ENCODE measurements at places on chromosomes 16 and 17.

DNA sequence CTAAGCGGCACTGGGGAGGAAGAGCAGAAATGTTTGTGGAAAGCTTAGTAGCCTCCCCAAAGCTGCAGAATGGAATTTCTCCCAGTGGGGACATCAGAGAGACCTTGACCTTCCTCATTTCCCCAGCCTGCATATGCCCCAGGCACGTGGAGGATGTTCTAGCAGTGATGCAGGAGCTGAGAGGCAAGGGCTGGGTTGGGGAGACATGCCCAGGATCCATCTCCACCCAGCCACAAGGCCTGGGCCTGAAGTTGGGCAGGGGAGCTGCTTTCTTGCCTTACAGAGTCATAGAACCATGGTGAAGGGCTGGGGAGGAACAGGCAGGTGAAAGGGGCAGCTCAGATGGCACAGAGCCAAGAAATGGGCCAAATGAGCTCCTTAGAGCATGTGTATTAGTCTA, 104.0 kb downstream of the TMEM132E start:
- DNase-seq = no peak

- no peak for DNase-seq
Observed at GRCh38 chr16:84985079-84986065, 26.0 kb downstream of the ZDHHC7 start.

DNA sequence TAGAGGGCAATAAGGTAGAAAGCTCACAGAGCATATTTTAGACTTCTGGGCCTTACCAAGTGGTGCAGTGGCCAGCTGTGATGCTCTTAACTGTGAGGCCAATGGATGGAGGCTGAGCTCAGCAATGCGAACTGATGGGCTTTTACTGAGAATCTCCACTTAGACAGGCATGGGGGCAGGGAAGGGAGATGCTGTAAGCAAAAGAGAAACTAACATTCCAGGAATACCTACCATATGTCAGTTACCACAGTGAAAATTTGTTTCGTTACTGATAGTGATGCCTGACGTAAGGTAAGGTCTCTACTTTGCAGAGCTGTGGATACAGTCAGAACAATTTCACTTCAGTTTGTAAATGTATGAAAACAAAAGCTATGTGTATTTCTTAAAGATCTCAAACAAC, 250.6 kb upstream of the ZFHX3 start:
- DNase-seq = no peak

- no peak for DNase-seq
Observed at GRCh38 chr17:43217614-43218087, 6.0 kb downstream of the TMEM106A start.

Data from HL-60 (cell line).